Hematopoietic multipotent progenitor cell (in vitro differentiated cells): ENCODE measurements at places on chromosomes 7 and 10.

DNA sequence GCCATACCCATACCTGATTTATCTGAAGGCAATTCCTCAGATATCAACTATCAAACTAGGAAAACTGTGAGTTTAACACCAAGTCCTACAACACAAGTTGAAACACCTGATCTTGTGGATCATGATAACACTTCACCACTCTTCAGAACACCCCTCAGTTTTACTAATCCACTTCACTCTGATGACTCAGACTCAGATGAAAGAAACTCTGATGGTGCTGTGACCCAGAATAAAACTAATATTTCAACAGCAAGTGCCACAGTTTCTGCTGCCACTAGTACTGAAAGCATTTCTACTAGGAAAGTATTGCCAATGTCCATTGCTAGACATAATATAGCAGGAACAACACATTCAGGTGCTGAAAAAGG is 69.0 kb upstream of the RSBN1L start:
- no peak for DNase-seq

GRCh38 chr10:78532480-78533042 is 498.9 kb downstream of the RPS24 start:
- no peak for DNase-seq

- no peak for DNase-seq
Observed at GRCh38 chr10:71068861-71069271, 143.5 kb upstream of the UNC5B start.

- no peak for DNase-seq
Observed at GRCh38 chr10:105707603-105708002, 1066.5 kb downstream of the SORCS3 start.

DNA sequence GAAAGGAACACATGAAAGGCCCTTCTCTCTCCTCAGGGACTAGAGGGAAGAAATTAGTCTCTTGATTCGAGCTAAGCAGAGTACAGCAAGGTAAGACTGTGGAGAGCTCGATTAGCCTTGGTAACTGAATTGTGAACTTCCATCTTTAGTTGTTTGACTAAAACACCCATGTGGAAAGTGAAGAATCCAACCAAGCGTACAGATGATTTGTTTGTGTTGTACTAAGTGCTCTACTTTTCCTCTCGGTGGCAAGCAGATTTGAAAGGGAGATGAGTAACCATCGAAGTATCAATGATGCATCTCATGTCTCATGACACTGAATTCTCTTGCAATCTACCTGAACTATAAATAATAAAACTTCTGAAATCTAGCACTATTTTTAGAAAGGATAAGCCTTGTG is 80.7 kb downstream of the FZD1 start:
- no peak for DNase-seq

GRCh38 chr7:77242554-77242953 is 42.9 kb upstream of the FGL2 start:
- no peak for DNase-seq

DNA sequence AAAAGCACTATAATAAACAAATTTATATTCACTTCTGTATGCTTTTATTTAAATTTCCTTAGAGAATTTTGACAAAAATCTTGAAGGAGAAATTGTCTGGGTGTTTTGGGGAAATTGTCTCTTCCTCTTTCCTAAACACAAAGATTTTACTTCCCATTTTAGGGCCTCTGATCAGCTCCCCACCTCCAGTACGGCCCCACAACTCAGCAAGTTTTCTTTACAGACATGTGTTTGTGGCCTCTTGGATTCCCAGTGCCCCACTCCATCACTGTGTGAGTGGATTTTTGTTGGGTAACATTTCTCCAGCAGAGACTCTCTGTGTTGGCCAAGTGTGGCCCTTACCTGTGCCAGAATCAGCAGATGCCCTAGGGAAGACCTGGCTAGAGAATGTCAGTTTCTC is 182.8 kb upstream of the CDC14C start:
- DNase-seq = no peak

DNA sequence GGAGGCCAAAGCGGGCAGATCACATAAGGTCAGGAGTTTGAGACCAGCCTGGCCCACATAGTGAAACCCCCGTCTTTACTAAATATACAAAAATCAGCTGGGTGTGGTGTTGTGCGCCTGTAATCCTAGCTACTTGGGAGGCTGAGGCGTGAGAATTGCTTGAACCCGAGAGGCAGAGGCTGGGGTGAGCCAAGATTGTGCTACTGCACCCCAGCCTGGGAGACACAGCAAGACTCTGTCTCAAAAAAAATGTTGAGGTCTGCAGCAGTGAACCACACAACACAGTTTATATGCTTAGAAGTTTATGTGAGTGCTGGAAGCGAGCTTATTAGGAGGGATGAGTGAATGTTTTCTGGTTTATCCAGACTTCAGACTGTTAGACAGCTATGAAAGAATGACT is 10.4 kb downstream of the LHPP start:
- DNase-seq = no peak

DNA sequence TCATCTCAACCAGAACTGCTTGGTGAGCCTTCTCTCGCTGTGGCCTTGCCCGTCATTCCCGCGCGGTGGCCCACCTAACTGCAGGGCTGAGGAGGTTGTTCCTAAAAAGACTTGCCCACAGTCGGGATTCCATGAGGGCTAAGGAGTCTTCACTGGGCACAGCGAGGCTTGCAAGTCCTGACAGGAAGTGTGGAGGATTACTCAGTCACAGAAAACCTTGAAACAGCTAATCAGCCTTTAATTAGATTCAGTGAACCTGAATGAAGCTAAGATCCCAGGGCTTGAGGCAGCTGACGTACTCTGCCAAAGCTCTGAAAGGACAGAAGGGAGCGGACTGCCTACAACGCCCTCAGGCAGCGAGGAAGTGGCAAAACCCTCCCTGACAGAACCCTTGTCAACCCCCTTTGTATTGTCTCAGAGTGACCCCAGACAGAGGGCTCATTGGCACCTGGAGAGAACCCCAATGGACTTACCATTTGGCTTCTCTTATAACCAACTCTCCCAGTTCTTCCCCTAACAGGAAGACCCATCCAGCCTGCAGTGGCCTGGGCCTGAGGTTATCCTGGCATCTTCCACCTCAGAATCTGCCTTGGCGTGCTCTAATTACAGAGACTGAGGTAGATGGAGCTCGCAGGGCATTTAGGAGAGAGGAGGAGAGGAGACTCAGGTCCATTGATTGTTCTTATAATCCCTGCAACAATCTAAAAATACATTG is 2.5 kb upstream of the LAMB4 start:
- DNase-seq = no peak

GRCh38 chr10:24462889-24463552 is 254.1 kb downstream of the KIAA1217 start:
- no peak for DNase-seq

- no peak for DNase-seq
Observed at GRCh38 chr10:130218181-130218641, 82.0 kb downstream of the GLRX3 start.

DNA sequence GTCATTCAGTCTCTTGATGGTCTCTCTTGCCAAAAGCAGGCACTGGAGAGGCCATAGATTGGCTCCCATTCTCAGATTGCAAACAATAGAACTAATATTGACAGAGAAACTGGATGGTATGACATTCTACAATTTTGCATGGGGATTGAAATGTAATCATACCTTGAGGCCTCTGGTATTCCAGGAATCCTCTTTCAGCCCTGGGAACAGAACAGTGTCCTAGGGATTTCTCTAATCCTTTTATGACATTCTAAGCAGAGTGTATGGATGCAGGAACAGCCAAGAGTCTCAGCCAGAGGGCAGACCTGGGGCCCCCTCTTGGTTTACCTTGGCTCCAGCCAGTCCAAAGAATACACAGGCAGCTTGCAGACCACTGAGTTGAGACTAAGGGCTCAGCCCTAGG is 206.4 kb downstream of the KCNMA1 start:
- DNase-seq = no peak

- DNase-seq = no peak
Observed at GRCh38 chr7:1642291-1642731, 27.8 kb upstream of the ELFN1 start.

GRCh38 chr7:51123322-51124019 is 193.1 kb downstream of the COBL start:
- DNase-seq = no peak

DNA sequence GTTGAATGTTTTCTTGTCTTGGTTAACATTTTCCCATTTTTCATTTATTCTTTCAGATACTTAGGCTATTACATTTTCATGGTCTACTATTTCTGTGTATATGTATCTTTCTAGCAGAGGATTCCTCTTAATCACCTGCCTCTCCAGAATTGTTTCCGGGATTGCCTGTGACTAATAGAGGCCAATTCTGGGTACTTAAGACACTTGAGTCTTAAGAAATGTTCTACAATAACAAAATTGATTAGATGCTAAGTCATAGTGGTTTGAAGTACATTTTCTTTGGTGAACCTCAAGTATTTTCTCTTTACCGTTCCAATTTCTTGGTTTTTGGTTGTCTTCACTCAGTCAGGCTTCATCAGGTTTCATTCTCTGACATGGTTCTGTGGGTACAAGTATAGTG is 26.4 kb downstream of the BBS9 start:
- DNase-seq = no peak

DNA sequence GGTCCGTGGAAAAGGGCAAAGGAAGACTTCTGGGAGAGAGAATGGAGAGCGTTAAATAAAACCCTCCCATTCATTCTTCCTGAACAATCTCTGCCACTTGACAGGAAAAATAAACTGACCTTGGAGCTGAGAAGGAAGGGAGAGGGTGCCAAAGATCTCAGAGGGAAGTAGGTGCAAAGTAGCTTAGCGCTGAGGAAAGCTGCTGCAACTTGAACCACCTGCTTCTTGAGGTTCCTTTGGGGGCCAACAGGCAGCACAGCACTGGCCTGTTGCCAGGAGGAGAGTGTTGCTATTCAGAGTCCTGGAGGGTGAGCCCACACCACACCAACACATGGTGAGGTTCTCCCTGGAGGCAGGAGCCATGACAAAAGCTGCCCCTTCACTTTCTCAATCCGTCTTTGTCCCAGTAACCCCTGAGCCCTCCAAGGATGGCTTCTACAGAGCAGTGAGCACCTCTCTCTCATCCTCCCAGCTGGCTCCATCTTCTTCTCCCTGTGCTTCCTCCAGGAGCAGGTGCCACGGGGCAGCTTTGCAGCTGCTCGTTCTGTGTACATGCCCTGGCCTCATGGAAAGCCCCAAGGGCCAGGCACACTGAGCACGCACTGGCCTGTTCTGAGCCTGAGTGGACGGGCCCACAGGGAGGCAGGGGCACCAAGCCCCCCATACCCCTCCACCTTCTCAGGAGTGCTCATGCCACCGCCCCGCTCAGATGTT is 101.3 kb downstream of the STRA8 start:
- DNase-seq = no peak

- no peak for DNase-seq
Observed at GRCh38 chr10:124688889-124689670, 55.1 kb downstream of the FAM53B start.

- DNase-seq = no peak
Observed at GRCh38 chr7:78473021-78473420, 674.4 kb downstream of the PHTF2 start.

DNA sequence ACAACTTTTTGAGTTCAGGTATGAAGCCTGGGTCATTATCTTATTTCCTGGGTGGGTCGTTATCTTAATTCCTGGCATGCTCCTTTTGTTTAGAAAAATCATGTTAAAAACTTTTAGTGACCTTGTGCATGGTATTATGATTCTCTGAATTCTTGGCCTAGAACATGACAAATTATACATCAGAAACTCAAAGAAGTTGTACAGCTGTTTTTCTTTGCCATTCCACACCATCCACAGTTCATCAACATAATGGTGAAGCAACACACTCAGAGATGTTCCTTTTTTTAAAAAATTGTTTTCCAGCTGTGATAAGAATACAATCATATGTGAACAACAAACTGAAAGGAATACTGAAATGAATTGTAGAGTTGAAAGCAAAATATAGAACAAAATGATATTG is 149.2 kb upstream of the SEMA3D start:
- no peak for DNase-seq
